ENCODE measurements at places on chromosomes 5 and 9. TPM values are rescaled to one million over a fixed set of nuclear protein-coding genes. Genes with fewer than 3 reads are reported as not detected.

The CCDC152 gene
- not detected for total RNA-seq

The TMEM215 gene
- total RNA-seq, result not detected

The PITX1 gene
- total RNA-seq, result 87.6 TPM

The EXD3 gene
- 22.6 TPM for total RNA-seq
